ENCODE measurements at places on chromosomes 1 and 21. TPM values are rescaled to one million over a fixed set of nuclear protein-coding genes. Genes with fewer than 3 reads are reported as not detected.
A peak's percentile ranks its signal among the peaks of the same experiment; 100 is the strongest.

DNA sequence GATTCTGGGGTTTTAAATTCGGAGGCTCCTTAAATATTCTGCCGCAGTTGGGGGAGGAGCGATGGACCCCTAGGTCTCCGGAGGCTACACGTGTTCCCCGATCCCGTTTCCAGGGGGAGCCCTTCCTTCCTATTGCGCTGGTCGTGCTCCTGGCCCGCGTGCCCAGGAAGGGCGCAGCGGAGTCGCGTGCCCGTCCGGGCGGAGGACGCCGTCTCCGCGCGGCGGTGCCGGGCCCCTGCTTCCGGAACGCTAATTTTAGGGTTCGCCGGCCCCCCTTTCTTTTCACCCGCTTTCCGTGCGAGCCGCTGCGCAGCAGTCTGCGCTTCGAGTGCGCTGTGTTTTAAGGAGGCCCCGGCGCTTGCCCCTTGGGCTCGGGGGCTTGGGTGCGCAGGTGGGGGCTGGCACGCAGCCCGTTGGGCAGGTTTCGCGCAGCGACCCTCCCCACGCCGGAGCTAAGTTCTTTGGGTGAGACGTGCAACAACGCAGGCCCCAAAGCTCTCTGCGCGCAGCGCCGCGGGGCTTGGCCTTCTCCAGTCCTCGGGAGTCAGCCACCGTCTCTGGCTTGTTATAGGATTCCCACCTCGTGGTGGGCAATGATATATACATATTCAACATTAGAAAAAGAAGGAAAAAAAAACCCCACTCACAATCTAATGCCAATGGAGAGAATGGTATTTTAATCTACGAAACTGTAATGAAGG lies 43.5 kb upstream of the DNAJC6 start:
- H3K27me3 ChIP-seq: peaks cover 56% of the 10 kb centered on the region
- H3K36me3 ChIP-seq: no peaks in the 10 kb centered on the region
- peaks cover 24% of the 10 kb centered on the region for H3K4me1 ChIP-seq

DNA sequence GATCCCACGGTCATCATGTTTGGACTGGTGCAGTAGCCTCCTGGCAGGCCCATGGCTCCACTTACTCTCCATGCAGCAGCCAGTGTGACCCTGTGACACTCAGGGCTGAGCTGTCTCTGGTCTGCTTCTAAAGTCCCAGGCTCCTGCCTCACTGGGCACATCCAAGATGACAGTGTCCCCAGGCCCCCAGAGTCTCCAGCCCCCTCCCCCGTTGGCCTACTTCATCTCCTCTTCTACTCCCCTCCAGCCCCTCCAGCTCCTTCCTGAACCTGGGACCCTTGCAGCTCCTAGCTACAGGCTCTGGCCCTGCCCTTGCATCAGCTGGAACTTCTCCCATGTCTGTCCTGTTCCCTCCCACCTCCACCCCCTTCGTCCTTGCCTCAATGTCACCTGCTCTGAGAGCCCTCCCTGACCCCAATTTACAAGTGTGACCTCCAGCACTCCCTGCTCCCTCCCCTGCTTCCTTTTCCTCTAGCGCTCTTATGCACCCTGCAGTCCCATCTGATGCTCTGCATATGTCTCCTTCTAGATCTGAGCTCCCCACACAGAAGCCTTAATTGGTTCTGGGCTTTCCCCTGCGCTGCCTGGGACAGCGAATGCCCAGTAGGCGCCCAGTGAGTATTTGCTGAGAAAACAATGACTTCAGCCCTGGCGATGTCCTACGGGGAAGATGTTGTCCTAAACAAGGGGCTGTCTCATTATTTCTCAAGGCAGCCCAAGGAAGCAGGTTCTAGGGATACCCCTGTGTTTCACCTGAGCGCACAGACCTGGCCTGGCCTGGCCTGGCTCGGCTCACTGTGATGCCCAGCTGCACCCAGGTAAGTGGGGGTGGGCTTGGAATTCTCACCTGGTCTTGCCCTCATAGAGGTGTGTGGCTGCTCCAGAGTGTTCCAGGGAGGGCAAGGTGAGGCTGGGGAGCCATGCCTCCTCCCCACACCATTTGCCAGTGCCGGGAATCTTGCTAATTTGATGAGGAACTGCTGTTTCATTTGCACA lies 600.6 kb downstream of the PTPRU start:
- no peaks in the 10 kb centered on the region for H3K4me1 ChIP-seq
- peaks cover 15% of the 10 kb centered on the region for H3K27me3 ChIP-seq
- H3K36me3 ChIP-seq: peaks cover 2% of the 10 kb centered on the region
- H3K4me3 ChIP-seq: no peak overlapping the region
- no peak overlapping the region for H3K27ac ChIP-seq

DNA sequence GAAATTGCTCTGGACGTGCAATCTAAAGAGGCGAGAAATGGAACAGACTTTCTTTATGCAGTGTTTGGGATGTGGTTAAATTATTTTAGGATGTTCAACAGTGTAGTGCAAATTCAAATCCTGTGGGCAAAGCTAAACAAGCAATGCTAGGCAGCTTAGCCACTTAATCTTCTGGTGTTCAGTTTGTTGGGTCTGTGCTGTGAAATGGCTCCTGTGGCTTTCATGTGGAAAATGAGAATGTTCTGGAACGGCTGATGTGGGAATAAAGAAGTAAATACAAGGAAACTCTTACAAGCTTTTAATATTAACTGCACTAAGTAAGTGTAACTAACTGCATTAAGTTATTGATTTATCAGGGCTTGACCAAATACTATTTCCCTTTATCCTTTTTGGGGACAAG lies 766.6 kb downstream of the ADGRL2 start:
- no peaks in the 10 kb centered on the region for H3K4me1 ChIP-seq
- DNase-seq: no peak
- H3K27me3 ChIP-seq: no peaks in the 10 kb centered on the region
- no peak overlapping the region for H3K27ac ChIP-seq
- H3K4me3 ChIP-seq: no peak overlapping the region

GRCh38 chr21:16650714-16651366 lies 862.0 kb upstream of the CXADR start:
- H3K36me3 ChIP-seq: no peaks in the 10 kb centered on the region
- no peak overlapping the region for H3K27ac ChIP-seq
- no peaks in the 10 kb centered on the region for H3K27me3 ChIP-seq
- H3K4me1 ChIP-seq: no peaks in the 10 kb centered on the region
- DNase-seq: no peak
- no peak overlapping the region for H3K4me3 ChIP-seq

DNA sequence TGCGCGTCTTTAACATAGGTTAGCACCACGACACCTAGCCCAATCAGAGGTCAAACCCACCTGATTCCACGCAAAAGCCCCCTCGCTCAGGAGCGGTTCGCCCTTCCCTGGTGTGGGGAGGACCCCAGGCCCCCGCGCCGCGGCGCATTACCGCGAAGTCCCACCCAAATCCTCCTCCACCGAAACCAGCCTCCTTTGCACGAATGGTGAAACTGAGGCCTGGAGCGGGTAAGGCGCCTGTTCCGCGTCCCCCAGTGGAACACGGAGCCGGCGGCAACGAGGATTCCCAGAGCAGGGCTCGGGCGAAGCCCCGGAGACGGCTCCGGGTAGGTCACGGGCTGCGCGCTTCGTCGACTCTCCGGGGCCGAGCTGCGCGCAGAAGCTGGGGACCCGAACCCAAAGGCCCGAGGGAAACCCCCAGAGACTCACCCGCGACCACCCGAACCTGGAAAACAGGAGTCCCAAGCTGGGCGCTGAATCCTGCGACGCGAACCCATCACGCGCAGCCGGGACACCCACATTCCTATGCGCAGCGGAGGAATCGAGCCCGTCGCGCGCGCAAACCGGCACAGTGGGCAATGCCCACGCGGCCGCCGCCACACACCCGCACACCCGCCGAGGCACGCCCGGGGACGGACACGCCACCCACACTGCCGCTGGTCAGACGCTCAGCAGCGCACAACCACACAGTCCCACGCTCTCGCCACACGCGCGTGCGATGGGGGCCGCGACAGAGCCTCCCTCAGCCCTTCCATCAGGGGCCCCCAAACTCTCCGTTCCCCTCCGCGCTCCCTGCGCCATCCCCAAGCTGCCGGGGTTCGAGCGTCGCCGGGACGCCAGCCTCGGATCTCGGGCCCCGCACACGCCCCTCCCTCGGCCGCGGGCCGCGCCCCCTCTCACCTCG lies 507 bp downstream of the GLIS1 start:
- H3K36me3 ChIP-seq: peaks cover 9% of the 10 kb centered on the region
- DNase-seq: peak; percentile 10
- H3K4me3 ChIP-seq: peak overlapping the region; percentile 59

DNA sequence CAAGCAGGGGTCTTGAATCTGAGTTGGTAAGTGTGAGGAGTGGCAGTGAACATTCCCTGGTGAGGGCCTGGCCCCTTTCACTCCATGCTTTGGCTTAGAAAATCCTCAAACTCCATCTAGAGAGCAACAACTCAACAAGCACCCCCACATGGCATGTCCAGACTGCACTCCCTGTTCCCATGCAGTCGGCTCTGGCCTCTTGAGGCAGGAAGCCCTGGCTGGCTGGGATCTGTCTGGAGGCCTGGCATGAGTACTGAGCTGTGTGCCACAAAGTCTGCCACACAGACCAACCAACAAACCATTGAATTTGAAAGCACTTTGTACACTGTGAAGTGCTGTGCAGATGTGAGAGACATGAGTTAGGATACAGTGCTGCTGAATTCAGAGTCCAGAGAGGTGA lies 25.2 kb downstream of the COA7 start:
- no peak overlapping the region for H3K27ac ChIP-seq
- no peaks in the 10 kb centered on the region for H3K27me3 ChIP-seq
- DNase-seq: no peak
- H3K4me1 ChIP-seq: peaks cover 7% of the 10 kb centered on the region
- H3K4me3 ChIP-seq: no peak overlapping the region

DNA sequence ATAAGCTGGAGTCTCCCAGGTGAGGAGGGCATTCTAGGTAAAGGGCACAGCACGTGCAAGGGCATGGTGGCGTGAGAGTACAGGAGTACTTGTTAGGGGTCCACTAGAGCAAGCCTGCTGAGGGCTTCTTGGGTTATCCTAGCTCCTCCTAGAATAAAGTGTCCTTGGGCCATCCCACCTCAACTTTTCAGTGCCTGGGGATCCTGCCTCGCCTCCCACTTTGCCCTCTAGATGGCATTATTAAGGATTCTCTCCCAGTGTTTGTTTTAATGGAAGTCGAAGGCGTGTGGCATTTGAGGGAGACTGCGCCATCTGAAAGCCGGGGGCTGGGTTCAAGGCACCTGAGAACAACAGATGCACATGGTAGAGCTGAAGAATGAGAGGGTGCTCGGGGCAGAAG lies 74.5 kb upstream of the SELENON start:
- H3K36me3 ChIP-seq: no peaks in the 10 kb centered on the region
- DNase-seq: no peak
- no peaks in the 10 kb centered on the region for H3K27me3 ChIP-seq
- no peak overlapping the region for H3K27ac ChIP-seq
- H3K4me3 ChIP-seq: no peak overlapping the region
- H3K4me1 ChIP-seq: peaks cover 54% of the 10 kb centered on the region

DNA sequence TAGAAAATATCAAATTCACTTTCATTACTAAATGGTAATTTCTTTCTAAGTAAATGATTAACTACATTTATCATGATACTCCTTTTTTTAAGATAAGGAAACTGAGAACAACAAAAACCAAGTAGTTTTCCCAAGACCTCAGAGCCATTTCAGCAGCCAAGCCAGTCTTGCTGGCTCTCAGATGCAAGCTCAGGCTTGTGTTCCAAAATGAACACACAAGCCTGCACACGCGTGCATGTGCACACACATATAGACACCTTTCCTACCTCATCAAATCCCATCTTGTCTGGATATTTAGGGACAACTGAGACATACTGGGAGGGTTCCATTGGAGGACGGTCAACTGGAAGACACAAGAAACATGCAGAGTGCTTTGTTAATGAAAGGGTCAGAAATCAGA lies 83.0 kb downstream of the COLGALT2 start:
- peaks cover 4% of the 10 kb centered on the region for H3K27me3 ChIP-seq
- no peak overlapping the region for H3K4me3 ChIP-seq
- no peak for DNase-seq
- peaks cover 3% of the 10 kb centered on the region for H3K36me3 ChIP-seq
- peaks cover 19% of the 10 kb centered on the region for H3K4me1 ChIP-seq
- H3K27ac ChIP-seq: no peak overlapping the region

GRCh38 chr1:84971957-84972356 lies 25.0 kb downstream of the MCOLN2 start:
- H3K36me3 ChIP-seq: peaks cover 14% of the 10 kb centered on the region
- no peaks in the 10 kb centered on the region for H3K27me3 ChIP-seq
- peaks cover 72% of the 10 kb centered on the region for H3K4me1 ChIP-seq
- H3K27ac ChIP-seq: peak overlapping the region; percentile 64
- no peak for DNase-seq

DNA sequence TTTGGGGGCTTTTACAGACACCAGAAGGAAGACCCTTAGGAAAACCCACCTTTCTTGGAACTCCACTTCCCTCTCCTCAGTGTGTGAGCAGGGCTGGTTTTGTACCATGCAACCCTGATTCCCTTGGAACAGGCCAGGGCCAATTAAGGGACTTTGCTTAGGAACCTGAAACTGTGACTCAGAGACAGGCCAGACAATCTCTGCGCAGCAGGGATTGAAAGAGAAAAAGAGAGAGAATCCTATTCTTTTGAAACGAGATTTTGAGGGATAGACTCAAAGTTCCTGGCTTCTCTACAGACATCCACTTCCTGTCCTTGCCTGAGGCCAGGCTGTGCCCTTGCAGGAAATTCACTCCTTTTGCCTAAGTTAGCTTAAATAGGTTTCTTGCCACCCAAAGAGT lies 23.1 kb upstream of the C1orf198 start:
- no peak overlapping the region for H3K4me3 ChIP-seq
- peaks cover 17% of the 10 kb centered on the region for H3K27me3 ChIP-seq
- no peaks in the 10 kb centered on the region for H3K36me3 ChIP-seq
- DNase-seq: no peak

- H3K4me1 ChIP-seq: no peaks in the 10 kb centered on the region
- H3K27me3 ChIP-seq: peaks cover 17% of the 10 kb centered on the region
- H3K4me3 ChIP-seq: no peak overlapping the region
- H3K36me3 ChIP-seq: no peaks in the 10 kb centered on the region
- no peak overlapping the region for H3K27ac ChIP-seq
These were observed 192.8 kb upstream of the C8B start for GRCh38 chr1:57158604-57158998.

Gene RPL11
- 1,532 TPM for total RNA-seq

Gene SPRR4
- total RNA-seq: not detected

Gene COL6A1
- total RNA-seq: 2.8 TPM

Gene AJAP1
- total RNA-seq: 0.46 TPM

Gene BSND
- not detected for total RNA-seq

Gene PRAMEF17
- total RNA-seq: not detected

Gene TFAP2E
- 1.9 TPM for total RNA-seq

Gene CCDC24
- 1.4 TPM for total RNA-seq

Gene TBX19
- total RNA-seq: 7.2 TPM
